ENCODE measurements at places on chromosomes 12 and 14. TPM values are rescaled to one million over a fixed set of nuclear protein-coding genes. Genes with fewer than 3 reads are reported as not detected.

AICDA gene
- 3.9 TPM for total RNA-seq

R3HDM2 gene
- total RNA-seq = 48.9 TPM

HOXC4 gene
- total RNA-seq = 3.5 TPM

MYH7 gene
- total RNA-seq = not detected

WNT1 gene
- not detected for total RNA-seq

RDH16 gene
- not detected for total RNA-seq

LRTM2 gene
- total RNA-seq = not detected

C12orf56 gene
- total RNA-seq = not detected

LRFN5 gene
- 2.3 TPM for total RNA-seq

CPNE6 gene
- not detected for total RNA-seq

Measured in subcutaneous adipose tissue (tissue), 4 donors.